ENCODE measurements at places on chromosomes 5 and 9. TPM values are rescaled to one million over a fixed set of nuclear protein-coding genes. Genes with fewer than 3 reads are reported as not detected.

- no peak for DNase-seq
Observed at GRCh38 chr9:107118863-107119624, 164.0 kb upstream of the RAD23B start.

DNA sequence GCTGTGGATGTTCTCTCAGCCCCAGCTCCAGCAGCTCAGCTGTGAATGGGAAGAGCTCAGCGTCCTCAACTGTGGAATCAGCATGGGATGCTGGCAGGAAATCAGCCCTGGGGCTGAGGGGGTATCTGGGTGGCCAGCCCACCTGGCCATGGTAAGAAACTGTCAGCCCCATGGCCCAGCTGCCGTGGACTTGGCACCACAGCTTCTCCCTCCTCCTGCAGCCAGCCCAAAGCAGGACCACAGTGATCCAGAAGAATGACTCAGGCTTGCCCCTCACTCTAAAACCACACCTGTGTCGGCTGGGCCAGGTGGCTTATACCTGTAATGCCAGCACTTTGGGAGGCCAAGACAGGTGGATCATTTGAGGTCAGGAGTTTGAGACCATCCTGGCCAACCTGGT, 48.0 kb downstream of the SAR1B start:
- no peak for DNase-seq

GRCh38 chr5:166845044-166845443, 1446.4 kb upstream of the WWC1 start:
- no peak for DNase-seq

- DNase-seq: no peak
Observed at GRCh38 chr5:153439130-153439529, 51.3 kb upstream of the GRIA1 start.

- DNase-seq: no peak
Observed at GRCh38 chr9:98529841-98530240, 178.9 kb downstream of the GABBR2 start.

DNA sequence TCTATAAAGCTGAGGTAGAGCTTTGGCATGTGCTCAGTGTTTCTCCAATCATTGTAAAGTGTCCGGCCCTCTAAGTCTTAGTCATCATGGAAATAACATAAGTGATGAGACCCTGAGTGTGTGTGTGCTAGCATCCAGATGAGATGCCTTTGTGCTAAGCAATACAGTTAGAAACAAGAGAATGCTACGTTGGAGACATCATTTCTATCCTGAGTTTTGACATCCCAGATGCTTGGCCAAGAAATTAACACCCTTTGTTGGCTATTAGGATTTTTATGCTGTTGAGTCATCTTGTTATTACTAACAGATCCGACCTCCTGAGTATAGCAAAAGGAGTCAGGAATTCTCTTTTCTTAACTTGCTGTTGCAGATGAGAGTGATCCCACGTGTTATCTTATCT, 508.0 kb downstream of the GADD45G start:
- no peak for DNase-seq

Gene IFNA14
- not detected for total RNA-seq

DNA sequence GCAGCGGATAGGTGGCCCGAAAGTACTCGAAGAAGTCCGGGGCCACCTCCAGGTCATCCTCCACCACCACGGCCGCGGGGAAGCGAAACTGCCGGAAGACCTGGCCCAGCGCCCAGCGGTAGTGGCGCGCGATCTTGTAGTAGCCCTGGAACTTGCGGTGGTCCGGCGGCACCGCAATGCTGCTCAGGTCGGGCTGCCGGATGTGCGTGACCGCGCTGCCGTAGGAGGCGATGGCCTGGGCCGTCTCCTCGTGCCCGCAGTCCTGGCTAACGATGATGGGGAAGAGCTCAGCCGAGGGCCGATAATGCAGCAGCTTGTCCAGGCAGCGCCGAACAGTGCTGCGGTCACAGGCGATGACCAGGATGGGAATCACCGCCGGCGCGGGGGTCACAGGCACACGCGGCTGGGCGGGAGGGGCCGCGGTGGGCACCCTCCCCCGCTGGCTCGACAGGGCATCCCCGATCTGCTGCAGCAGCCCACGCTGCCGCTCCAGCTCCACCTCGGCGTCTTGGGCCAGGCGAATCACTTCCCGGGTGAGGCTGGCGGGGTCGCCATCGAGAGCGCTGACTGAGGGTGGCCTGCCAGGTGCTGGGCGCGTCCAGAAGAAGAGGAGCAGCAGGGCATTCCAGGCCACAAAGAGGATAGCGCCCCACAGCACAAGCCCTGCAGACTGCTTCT, 10.2 kb downstream of the MGAT1 start:
- no peak for DNase-seq

Gene FGF1
- 2.9 TPM for total RNA-seq

DNA sequence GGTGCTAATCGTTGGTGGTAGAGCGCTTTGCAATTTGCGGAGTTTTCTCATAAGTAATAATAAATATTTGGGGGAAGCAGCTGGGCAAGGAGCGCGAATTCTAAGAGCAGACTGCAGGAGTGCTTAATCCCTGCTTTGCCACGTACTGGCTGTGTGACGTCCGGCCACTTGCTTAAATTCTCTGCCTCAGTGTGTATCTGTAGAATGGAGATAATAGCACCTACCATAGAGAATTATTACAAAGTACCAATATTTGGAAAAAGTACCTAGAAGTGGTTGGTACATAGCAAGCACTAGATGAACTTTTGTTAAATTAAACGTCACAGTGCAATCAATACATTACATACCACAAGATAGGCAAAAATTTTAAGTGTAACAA, 598 bp upstream of the TMED7 start:
- no peak for DNase-seq

Measured in frontal cortex (tissue), 4 donors.